ENCODE measurements at places on chromosomes 11 and 22.

DNA sequence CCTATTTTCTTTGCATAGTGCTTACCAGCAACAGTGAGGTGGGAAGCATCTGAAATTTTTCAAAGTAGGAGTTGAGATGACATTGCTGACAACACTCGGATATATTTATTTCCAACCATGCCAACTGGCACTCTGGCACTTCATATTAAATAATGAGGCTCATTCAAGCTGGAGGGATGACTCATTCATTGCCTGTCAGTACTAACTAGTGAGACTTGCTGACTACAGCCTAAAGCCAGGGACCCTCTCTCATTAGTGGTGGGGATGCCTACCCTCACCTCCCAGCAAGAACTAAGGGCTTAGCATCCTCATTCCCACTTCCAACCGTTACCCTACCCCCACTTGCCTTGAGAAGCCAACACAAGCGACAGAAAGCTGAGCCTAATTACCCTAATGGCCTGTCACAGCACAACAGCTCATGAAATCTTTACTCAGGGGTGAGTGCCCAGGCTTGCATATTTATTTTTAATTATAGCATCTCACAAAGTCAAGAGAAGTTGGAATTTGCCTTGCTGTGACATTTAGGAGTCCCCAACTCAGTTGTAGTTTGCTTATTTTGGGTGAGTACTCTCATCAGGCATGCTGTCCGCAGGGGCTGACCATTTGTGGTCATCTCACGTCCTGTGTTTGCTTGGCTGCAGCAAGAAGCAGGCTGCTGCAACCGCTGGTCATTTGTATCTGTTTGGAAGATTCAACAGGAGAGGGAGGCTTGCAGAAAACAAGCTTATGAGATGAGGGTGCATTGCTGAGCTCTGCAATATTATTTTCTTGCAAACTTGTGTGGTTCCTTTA is 181.6 kb upstream of the POU2AF2 start:
- no peak for DNase-seq

- no peak for DNase-seq
Measured at GRCh38 chr22:39244496-39245129, at the start of gene PDGFB. Gene PDGFB, minus strand, starts transcription at chr22:39244982. Its CDS starts 1,019 bp downstream, at chr22:39243963.

GRCh38 chr11:77083566-77084245 is 16.9 kb downstream of the CAPN5 start:
- no peak for DNase-seq

DNA sequence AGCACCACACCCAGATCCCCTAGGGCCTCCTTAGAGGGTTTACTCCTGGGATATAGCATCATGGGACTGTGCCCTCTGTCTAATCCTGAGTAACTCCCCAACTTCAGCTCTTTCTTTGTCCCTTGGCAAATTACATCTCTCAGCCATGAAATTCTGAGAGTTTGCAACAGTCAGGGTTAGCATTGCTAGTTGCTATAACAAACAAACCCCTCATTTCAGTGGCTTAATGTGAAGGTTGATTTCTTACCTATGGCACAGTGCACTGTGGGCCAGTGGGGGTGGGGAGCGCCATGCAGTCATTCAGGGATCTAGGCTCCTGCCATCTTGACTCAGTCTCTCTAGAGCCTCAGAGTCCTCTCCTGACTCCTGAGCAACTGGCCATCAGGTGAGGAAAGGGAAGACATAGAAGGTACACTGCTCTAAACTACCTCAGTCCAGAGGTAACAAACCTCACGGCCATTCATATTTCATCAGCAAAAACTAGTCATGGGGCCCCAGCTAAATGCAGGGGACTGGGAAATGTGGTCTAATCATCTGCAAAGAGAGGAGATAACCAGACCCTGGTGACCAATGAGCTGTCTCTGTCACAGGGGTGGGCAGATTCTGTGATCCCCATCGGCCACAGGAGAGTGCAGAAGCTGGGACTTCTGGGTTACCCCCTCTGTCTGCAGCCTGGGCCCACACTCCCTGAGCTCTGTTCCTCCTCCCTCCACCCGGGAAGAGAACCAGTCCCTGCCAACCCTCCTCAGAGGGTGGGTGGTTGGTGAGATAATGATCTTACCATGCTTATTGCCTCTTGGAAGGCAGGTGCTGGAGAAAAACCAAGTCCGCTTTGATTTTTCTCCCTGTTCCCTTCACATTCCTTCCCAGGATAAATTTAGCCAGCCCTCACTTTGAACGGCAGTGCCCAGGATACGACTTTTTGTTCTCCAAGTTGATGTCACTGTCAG is 17.5 kb downstream of the PRG3 start:
- no peak for DNase-seq

DNA sequence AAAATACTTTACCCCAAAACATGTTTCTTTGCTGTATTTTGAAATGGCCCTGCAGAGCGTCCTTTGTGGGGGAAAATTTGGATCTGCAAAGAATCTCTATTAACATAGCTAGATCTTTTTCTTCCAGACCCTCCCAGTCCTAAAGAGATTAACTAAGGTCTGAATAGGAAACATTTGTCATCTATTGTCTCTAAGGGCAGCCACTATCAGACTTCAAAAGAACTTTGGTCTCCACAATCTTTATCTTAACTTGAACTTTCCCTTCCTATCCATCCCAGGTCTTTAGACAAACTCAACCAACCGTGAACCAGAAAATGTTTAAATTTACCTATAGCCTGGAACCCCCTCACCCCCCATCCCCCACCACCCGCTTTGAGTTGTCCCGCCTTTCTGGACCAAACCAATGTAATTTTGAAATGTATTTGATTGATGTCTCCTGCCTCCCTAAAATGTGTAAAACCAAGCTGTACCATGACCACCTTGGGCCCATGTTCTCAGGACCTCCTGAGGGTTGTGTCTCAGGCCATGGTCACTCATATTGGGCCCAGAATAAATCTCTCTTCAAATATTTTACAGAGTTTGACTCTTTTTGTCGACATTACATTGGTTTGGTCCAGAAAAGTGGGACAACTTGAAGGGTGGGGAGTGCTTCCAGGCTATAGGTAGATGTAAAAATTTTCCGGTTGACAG is 3.5 kb upstream of the KRTAP5-9 start:
- DNase-seq: no peak

GRCh38 chr11:118845369-118845768 is 38.3 kb upstream of the CXCR5 start:
- no peak for DNase-seq

DNA sequence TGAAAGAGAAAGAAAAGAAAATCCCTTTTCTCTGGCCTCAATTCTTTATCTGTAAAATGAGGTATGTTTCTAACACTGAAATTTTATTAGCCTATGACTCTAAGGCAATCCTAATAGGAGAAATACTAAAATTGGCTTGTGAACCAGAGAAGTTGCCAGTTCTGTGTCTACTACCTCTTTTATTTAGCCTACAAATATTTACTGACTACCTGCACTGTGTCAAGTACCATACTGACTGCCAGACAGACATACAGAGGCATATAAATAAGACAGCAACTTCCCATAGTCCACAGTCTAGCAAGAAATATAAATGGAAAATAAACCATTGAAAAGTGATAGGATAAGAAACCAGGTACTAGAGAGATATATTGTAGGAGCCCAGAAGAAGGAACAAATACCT is 2.4 kb upstream of the SOX6 start:
- no peak for DNase-seq

GRCh38 chr22:39176714-39177455 is 24.4 kb upstream of the CBX7 start:
- no peak for DNase-seq

GRCh38 chr11:108997826-108998225 is 333.0 kb downstream of the DDX10 start:
- DNase-seq: no peak

All from AML-193 (cell line).